ENCODE measurements at places on chromosomes 5 and 9. TPM values are rescaled to one million over a fixed set of nuclear protein-coding genes. Genes with fewer than 3 reads are reported as not detected.

The ARSI gene
- not detected for total RNA-seq

The SPAG8 gene
- 1.9 TPM for total RNA-seq

The HMMR gene
- 1.9 TPM for total RNA-seq

The HRH2 gene
- total RNA-seq = 0.79 TPM

The CYSRT1 gene
- total RNA-seq = not detected

The DPYSL3 gene
- 27.6 TPM for total RNA-seq

The TOR1B gene
- total RNA-seq = 105 TPM

The MEGF9 gene
- 6.7 TPM for total RNA-seq

The FTMT gene
- total RNA-seq = not detected

The EPB41L4A gene
- 11.1 TPM for total RNA-seq

The PSAT1 gene
- total RNA-seq = 2.3 TPM

The SLC6A3 gene
- not detected for total RNA-seq

The CNTFR gene
- 7.2 TPM for total RNA-seq

The NIPAL4 gene
- 0.48 TPM for total RNA-seq

The FGF1 gene
- total RNA-seq = not detected

The GRIN3A gene
- 0.48 TPM for total RNA-seq

The MYOZ3 gene
- total RNA-seq = not detected

The UGCG gene
- 62.6 TPM for total RNA-seq

The EQTN gene
- total RNA-seq = not detected

The CAMK2A gene
- total RNA-seq = 0.82 TPM

The DRD1 gene
- total RNA-seq = 0.16 TPM

The GALNT10 gene
- total RNA-seq = 18.7 TPM

The P4HA2 gene
- 22.1 TPM for total RNA-seq

The HINT2 gene
- total RNA-seq = 27.3 TPM

The TMEM203 gene
- 18.9 TPM for total RNA-seq

The BSPRY gene
- total RNA-seq = 35.6 TPM

The PTPA gene
- total RNA-seq = 37.4 TPM

The CA9 gene
- total RNA-seq = not detected

The TRIO gene
- 258 TPM for total RNA-seq

The FAM114A2 gene
- 15.4 TPM for total RNA-seq

The SH3PXD2B gene
- total RNA-seq = 10.2 TPM

The FOXD4L5 gene
- not detected for total RNA-seq

The MAPK9 gene
- total RNA-seq = 25.5 TPM

The PAX5 gene
- total RNA-seq = not detected

The PROP1 gene
- total RNA-seq = not detected

The PCDHB2 gene
- 1.4 TPM for total RNA-seq

The ORM2 gene
- not detected for total RNA-seq

The PRR16 gene
- total RNA-seq = 8.8 TPM

The IFNA14 gene
- total RNA-seq = not detected

The DNM1 gene
- total RNA-seq = 41.8 TPM

The CTSV gene
- 6.3 TPM for total RNA-seq

The CWC27 gene
- 15.6 TPM for total RNA-seq

The LAMC3 gene
- 0.82 TPM for total RNA-seq

The OTP gene
- not detected for total RNA-seq

The NXNL2 gene
- not detected for total RNA-seq

The REXO4 gene
- 16.8 TPM for total RNA-seq

The CDH6 gene
- 0.60 TPM for total RNA-seq

The CDKN2B gene
- total RNA-seq = 201 TPM

The N4BP3 gene
- total RNA-seq = 0.80 TPM

The SQSTM1 gene
- total RNA-seq = 620 TPM

The PCDHGA3 gene
- total RNA-seq = 4.9 TPM

The IRX4 gene
- not detected for total RNA-seq

The PCDHB7 gene
- 0.79 TPM for total RNA-seq

The PURA gene
- 7.4 TPM for total RNA-seq

All from transverse colon (tissue), 4 donors.